Hypothalamus (tissue), 51 donors: ENCODE measurements at places on chromosomes 12 and 14.

DNA sequence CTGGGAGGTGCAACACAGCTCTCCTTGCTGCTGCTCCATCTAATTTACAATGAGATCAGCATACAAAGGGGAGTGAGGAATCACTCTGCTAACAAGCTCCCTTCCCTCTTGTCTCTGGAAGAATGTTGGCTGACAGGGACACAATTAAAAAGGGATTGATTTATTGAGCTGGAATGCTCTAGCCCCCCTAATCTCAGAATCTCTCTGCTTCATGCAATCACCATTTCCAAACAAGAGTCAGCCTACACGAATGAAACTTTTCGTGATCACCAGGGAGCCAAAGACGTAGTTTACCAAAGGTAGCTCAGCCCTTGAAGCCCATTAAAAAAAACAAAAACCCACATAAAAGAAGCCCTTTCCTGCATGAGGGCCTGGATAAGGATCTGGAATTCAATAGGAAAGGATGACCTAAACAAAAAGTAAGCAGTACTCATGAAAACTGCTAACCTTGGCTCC, 223.8 kb downstream of the C12orf75 start:
- DNase-seq, result no peak

- DNase-seq, result no peak
Measured at GRCh38 chr14:35320472-35320871, 28.3 kb downstream of the PSMA6 start.

- no peak for DNase-seq
Measured at GRCh38 chr12:39860695-39861094, 241.1 kb upstream of the ABCD2 start.

DNA sequence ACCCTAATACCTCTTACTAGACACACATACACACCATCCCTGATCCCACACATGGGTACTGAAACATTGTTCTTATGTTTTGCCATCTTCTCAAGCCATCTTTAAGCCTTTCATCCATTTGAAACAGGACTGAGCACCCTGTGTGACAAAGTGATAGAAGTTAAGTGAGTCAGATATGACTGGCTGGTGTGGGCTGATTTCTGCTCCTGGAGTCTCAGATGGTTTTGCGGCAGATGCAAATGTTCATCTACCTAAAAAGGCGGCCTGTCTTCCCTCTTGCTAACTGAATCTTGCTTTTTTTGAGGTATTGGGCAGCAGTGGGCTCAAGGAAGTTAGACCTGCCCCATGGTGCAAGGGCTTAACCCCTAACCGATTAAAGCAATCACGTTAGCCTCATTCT, 30.4 kb upstream of the PKP2 start:
- no peak for DNase-seq

- DNase-seq, result no peak
Measured at GRCh38 chr12:117662620-117663395, 301.4 kb upstream of the NOS1 start.
